Left ventricle myocardium superior (tissue), 1 donor: ENCODE measurements at places on chromosomes 4 and X.

- peak; percentile 37 for DNase-seq
Measured at GRCh38 chr4:159018062-159018629, 84.7 kb upstream of the RAPGEF2 start.

GRCh38 chr4:98619180-98619579 is 39.2 kb downstream of the TSPAN5 start:
- DNase-seq: no peak

- no peak for DNase-seq
Measured at GRCh38 chr4:140116442-140117104, 37.4 kb downstream of the MAML3 start.

- no peak for DNase-seq
Measured at GRCh38 chr4:174225349-174226049, 58.0 kb downstream of the FBXO8 start.

DNA sequence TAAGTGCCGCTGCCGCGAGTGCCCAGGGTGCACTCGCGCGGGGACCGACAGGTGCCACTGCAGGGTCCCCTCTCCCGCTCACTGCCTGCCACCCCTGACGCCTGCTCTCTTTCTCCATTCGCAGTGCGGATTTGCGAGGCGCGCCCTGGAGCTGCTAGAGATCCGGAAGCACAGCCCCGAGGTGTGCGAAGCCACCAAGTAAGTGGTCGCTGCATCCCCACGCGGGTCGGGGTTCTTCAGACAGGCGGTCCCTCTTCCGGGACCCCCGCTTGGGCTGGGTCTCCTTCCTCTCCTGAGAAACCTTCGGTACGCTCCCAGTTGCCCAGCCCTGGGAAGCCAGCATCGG is 547 bp downstream of the GUCY1A1 start:
- DNase-seq: peak; percentile 71

GRCh38 chr4:86403575-86403974 is 43.7 kb upstream of the MAPK10 start:
- no peak for DNase-seq

DNA sequence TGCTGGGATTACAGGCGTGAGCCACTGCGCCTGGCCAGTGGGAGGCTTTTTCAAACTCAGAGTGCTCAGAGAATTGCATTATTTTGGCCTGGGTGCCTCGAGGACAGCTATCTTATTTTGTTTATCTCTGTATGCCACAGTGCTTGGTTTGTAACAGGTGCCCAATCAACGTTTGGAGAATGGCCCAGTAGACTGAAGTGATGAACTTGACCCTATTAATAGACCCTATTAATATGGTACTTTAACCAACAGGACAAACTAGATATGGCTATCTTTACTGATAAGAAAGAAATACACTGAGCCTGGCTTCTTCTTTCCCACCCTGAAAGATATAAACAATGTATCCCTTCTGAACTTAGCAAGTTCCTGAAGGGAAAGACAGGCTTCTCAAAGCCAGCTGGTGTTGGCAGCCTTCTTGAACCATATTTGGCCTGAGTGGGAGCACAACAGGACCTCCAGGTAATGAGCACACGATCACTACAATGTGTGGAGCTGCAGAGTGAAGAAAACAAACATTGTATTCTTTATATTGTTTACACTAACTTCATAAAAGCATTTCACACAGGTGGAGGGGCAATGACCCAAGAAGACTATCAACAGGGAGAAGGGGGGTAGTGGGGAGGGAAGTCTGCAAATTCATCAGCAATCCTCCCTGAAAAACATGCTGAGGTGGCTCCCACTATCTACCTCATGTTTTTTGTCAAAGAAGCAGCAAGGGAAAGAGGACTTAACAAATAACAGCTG is 41.7 kb downstream of the PRPS1 start:
- no peak for DNase-seq

- no peak for DNase-seq
Measured at GRCh38 chr4:36286481-36286871, 5.1 kb downstream of the DTHD1 start.

- peak; percentile 12 for DNase-seq
Measured at GRCh38 chr4:6404611-6405396, 67.6 kb downstream of the PPP2R2C start.

DNA sequence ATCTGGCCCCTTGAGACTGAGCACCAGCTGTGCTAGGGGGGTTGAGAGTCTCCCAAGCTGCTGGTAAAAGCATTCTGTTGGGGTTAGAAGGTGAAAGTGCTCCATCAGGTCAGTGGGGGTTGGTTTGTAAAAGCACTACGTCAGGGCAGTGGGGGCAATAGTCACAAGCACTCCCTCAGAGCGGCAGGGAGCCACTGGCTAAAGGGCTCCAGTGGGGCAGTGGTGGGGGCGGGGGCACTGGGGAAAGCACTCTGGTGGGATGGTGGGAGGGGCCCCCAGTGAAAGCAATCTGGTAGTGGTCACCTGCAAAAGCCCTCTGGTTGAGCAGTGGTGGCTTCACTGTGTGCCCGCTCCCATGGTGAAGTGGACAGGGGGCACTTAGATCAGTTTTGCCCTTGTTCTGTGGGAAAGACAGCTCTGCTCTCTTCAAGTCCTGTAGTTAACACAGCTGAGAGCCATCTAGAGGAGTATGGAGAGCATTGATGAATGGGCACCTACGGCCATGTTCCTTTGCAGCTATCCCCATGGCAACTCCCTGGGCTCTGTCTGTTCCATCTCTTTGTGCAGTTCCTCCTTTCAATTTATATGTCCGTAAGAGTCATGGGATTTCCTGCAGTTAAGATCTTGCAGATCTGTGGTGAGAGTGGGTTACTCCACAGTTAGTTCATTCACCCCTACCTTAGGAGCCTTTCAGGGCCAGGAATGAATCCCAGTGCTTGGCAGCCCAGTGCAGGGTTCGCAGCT is 106.4 kb downstream of the SH3BGRL start:
- no peak for DNase-seq

DNA sequence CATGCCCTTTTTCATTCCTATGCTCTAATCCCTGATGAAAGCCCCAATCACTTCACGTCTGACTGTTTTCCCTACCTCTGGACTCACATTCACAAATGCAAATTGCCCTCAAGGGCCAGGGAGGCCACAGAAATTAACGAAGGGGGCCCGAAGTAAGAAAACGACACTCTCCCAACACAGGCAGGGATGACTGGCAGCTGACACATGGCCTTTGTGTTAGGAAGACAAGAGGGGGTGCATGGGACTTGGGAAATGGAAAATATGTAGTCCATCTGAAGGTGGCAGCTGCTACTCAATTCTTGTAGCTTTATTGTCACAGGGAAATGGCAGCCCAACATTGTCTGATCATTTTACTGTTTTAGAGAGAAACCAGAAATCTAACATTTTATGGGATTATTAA is 12.3 kb upstream of the SPARCL1 start:
- no peak for DNase-seq

GRCh38 chr4:48234575-48234974 is 35.1 kb downstream of the TEC start:
- DNase-seq: no peak

- DNase-seq: no peak
Measured at GRCh38 chr4:100635899-100636298, 118.1 kb upstream of the EMCN start.

GRCh38 chr4:151541389-151542071 is 132.6 kb downstream of the FHIP1A start:
- DNase-seq: no peak

GRCh38 chr4:150308824-150309472 is 230.7 kb downstream of the DCLK2 start:
- no peak for DNase-seq

DNA sequence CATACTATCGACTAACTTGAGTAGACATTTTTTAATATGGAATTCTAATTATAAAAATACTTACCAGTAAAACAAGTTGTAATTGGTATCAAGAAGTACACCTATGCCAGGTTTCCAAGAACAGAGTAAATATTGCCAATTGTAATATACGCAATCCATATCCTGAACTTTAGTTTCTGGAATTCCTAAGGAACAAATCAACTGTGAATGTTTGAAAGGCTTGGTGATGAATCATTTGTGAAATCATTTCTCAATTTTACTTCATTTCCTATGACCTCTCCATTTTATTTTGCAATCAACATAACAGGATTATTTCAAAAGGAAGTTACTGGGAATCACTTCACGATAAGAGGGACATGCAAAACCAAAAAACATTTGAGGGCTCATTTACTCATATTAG is 3.7 kb downstream of the IL13RA2 start:
- DNase-seq: no peak

DNA sequence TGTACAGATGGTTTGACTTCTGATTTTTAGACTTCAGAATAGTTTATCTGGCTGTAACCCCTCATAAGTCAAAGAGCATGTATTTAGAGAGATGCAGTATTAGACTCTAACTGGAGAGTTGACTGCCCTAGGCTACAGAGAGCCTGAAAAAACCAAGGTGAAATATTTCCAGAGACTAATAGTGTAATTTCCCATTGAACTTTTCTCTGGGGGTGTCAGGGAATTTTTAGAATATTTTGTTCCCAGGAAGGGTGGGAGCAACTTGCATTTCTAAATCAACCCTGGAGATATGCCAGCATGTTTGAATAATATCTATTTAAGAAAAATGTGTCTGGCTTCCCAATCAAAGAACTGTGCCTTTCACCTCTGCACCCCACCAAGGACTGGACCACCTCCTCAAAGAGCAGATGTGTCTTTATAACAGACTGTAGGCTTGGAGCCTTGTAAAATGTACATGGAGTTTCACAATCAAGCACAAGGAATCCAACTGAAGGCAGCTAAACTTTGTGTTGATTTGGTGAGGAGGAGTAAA is 2.0 kb downstream of the ANXA3 start:
- DNase-seq: no peak

GRCh38 chr4:19293781-19294180 is 957.9 kb upstream of the SLIT2 start:
- no peak for DNase-seq

- DNase-seq: peak; percentile 27
Measured at GRCh38 chrX:39318506-39319343, 517.5 kb downstream of the MID1IP1 start.

DNA sequence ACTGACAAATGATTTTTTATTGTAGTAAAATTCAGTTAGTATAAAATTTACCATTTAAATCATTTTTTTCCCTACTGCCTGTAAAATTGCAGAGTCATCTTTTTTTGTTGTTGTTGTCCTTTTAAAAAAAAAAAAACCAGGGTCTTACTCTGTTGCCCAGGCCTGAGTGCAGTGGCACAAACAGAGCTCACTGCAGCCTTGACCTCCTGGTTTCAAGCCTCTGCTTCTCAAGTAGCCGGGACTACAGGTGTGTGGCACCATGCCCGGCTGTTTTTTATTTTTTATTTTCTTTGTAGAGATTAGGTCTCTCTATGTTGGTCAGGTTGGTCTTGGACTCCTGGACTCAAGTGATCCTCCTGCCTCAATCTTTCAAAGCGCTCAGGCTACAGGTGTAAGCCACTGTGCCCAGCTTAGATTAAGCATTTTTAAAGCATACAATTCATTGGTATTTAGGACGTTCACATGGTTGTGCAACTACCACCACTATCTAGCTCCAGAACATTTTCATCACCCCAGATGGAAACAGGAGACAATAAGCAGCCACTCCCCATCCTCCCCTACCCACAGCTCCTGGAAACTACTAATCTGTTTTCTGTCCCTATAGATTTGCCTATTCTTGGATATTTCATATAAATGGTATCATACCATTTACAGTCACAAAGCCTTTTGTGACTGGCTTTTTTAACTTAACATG is 59.7 kb upstream of the PGRMC2 start:
- no peak for DNase-seq

DNA sequence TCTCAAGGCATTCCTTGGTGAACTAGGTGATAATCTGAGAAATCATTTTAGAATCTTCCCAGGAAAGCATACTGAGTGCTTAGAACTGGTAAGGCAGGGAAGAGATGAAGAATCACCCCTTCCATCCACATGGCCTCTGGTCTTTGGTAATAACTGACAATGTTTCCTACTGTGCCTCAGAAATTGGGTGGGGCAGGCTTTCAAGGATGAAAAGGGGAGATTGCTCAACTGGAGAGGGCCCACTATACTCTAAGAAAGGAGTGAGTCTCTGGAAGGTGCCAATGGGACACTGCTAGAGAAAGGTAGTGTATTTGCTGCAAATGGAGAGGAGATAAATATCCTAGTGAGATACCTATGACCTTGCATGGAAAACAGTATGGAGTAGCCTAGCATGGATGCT is 135.0 kb upstream of the SCML1 start:
- no peak for DNase-seq

DNA sequence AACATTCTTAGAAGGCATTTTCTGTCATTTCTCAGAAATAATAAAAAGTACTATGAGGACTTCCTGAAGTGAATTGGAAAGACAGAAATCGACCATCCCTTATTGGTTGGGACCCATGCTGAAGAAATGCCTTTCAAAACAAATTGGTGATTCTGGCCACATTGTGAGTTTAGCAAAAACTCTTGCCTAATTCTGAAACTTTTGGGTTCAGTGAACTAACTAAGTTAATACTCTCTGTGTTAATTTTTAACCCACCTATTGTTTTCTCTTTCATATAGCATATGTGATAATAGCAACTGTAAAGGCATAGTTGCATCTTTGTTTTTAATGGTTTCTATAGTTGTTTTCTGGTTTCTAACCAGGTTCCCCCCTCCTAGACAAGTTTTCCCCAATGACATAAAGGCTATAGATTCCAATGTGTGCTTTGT is 129.3 kb upstream of the FAT1 start:
- no peak for DNase-seq

DNA sequence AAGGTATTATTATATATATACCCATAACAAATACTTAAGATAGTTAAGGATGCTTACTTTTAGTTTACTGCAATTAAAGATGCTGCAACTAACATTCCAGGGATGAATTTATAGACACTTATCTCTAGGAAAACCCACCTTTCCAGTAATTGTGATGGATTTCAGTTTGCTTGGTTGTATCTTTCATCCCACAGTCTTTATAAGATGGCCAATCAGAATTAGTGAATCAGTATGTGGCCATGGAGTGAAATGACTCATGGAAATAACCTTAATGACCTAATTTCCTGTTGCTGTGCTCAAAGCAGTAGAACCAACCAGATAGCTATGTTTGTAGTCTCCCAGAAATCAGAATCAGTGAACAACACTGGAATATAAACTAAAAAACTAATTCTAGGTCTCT is 26.4 kb downstream of the MOSPD2 start:
- no peak for DNase-seq

DNA sequence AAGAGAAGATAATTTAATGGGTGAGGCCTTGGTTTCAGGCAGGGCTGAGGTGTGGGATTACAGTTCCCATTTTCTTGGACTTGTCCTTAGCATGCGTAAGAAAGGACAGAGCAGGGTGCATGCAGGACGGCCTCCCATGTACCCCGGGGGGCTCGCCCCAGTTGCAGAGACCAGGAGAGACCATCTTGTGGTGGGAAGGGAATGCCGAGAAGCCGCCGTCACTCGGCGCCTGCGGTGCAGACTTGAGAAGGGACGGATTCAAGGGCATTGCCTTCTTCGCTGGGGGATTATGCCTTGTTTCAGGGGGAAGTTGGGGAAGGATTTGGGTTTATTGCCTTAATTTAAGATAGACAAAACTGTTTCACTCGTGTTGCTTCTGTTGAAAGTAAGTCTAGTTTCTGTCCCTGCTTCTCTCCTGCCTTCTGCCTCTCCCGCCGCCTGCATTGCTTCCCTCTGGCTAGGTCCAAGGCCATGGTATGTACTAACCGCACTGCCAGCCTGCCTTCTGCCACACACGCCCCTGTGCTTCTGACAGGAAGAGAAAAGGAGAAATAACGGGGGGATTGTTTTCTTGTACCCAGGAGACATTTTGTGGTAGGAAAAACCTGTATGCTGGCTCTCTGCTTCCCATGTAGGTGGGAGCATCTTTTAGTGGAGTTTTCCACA is 175.9 kb downstream of the DCLK2 start:
- DNase-seq: no peak
